ENCODE measurements at places on chromosomes 5 and 9. TPM values are rescaled to one million over a fixed set of nuclear protein-coding genes. Genes with fewer than 3 reads are reported as not detected.
A peak's percentile ranks its signal among the peaks of the same experiment; 100 is the strongest.

GRCh38 chr5:178555771-178556211 is 34.4 kb downstream of the COL23A1 start:
- H3K36me3 ChIP-seq: no peaks in the 10 kb centered on the region
- H3K27ac ChIP-seq: no peak overlapping the region
- no peak for DNase-seq
- no peak overlapping the region for H3K4me3 ChIP-seq
- no peaks in the 10 kb centered on the region for H3K4me1 ChIP-seq

- no peak overlapping the region for H3K4me3 ChIP-seq
- no peak for DNase-seq
- H3K27ac ChIP-seq: no peak overlapping the region
- no peaks in the 10 kb centered on the region for H3K4me1 ChIP-seq
These were observed 133.0 kb downstream of the WNK2 start for GRCh38 chr9:93316726-93317494.

DNA sequence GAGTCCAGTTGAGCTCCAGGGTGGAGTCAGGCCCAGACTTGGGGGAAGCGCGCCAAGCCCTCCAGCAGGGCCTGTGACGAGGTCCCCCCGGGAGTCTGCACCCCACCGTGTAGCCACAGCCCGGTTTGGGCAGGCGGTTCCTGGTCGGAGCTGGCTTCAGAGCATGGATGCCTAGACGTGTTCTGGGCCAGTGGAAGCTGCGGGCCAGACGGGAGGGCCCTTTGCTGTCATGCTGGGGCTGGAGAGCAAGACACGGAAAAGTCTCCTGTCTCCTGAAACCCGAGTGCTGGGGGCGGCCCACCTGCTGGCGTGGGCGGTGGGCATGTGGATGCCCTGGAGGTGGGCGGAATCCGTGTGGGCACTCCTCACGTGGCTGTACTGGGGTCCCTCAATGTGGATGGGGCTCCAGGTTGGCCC is 1.9 kb downstream of the GPSM1 start:
- H3K27ac ChIP-seq: no peak overlapping the region
- no peak for DNase-seq
- H3K4me3 ChIP-seq: no peak overlapping the region
- no peaks in the 10 kb centered on the region for H3K36me3 ChIP-seq

GRCh38 chr5:114839360-114839759 is 330.3 kb downstream of the TRIM36 start:
- no peak overlapping the region for H3K4me3 ChIP-seq
- no peaks in the 10 kb centered on the region for H3K4me1 ChIP-seq
- DNase-seq: no peak

DNA sequence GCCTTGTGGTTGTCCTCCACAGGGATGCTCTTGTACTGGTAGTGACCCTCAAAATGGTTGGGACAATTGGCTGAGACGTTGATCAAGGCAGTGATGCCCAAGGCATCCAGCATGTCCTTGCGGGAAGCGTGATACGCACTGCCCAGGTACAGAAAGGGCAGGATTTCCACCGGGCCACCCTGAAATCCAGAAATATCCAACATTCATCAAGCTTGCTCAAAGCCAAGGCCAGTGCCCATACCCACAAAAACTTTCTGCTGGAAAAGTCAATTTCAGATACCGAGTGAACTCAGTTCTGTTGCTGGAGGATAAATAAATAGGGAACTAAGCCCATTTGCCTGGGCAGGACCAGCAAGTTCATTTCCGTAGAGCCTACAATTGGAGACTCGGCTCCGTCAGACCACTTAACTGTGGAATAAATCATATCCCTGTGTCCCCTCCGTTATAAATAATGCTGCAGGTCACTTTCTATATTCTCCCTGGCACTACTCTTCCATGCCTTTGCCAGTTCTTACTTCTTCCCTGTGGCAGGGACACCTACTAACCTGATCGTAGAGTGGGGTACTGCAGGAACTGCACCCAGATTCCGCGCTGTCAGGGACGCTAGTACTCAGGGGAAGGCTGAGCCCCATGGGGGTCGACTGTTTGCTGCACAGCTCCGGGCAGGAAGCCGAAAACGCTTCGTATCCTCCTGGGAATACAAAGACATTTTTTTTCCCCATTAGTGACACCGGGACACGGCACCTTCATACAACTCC is 1.2 kb downstream of the DUSP1 start:
- H3K27me3 ChIP-seq: no peaks in the 10 kb centered on the region
- H3K36me3 ChIP-seq: no peaks in the 10 kb centered on the region
- H3K27ac ChIP-seq: peak overlapping the region; percentile 99
- peak overlapping the region; percentile 72 for H3K4me3 ChIP-seq

GRCh38 chr5:171484460-171484899 is 65.0 kb downstream of the FGF18 start:
- no peaks in the 10 kb centered on the region for H3K36me3 ChIP-seq
- no peak overlapping the region for H3K27ac ChIP-seq
- H3K4me1 ChIP-seq: no peaks in the 10 kb centered on the region
- peak; percentile 33 for DNase-seq
- no peak overlapping the region for H3K4me3 ChIP-seq

DNA sequence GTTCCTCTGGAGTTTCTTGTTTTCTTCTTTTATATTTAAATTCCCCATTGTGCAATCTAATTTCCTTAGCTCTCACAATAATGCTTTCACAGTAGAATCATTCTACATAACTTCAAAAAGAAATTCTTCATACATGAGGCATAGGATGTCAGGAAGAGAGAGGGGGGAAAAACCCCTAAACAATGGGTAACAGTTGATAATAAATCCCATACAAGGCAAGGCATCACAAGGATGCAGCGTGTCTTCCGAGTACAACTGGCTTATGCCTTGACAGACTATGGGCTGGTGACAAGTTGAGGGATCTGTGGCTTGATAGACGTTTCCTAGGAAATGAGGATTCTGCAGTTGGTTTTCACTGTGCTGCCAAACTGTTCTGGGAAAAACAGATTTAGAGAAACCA is 247.4 kb downstream of the ARL15 start:
- no peak overlapping the region for H3K27ac ChIP-seq
- DNase-seq: no peak
- H3K36me3 ChIP-seq: no peaks in the 10 kb centered on the region
- H3K4me1 ChIP-seq: no peaks in the 10 kb centered on the region
- no peak overlapping the region for H3K4me3 ChIP-seq

The PLPP7 gene
- polyA plus RNA-seq: 4.8 TPM

The PHAX gene
- polyA plus RNA-seq: 10.8 TPM

DNA sequence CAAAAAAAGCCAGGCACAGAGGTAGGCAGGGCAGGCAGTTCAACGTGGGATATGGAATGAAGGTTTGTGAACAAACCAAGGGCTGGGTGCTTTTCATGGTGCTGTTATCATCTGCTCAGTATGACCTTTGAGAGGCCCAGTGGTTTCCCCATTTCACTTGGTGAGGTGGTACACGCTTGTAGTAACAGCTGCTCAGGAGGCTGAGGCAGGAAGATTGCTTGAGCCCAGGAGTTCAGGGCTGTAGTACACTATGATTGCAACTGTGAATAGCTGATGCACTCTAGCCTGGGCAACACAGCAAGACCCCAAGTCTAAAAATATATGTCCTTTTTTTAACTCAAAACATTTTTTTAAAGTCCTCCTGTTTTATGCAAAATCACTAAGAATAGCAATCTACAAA is 174.8 kb downstream of the ENC1 start:
- no peak overlapping the region for H3K4me3 ChIP-seq
- H3K4me1 ChIP-seq: no peaks in the 10 kb centered on the region
- H3K36me3 ChIP-seq: no peaks in the 10 kb centered on the region
- H3K27ac ChIP-seq: no peak overlapping the region
- DNase-seq: no peak

- no peak overlapping the region for H3K4me3 ChIP-seq
- H3K27ac ChIP-seq: no peak overlapping the region
- H3K36me3 ChIP-seq: no peaks in the 10 kb centered on the region
- H3K27me3 ChIP-seq: no peaks in the 10 kb centered on the region
- no peaks in the 10 kb centered on the region for H3K4me1 ChIP-seq
These were observed 245.7 kb upstream of the SLC30A5 start for GRCh38 chr5:68848091-68848490.

DNA sequence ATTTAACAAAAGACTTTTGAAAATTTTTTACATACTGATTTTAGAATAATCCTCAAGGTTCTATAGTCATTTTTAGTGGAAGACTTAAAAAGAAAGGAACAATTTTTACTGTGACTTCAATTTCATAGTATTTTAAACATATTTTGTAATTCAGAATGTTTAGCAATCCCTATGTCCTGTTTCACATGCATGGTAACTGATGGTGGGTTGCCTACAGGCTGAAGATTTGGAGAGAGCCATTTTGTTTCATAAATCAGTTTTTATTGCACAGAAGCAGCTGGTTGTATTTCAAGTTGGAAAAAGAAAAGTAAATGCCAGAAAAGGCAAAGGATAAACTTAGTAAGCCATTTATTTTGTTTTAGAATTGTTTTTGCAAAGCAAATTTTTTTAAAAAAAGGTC is 24.0 kb downstream of the STARD4 start:
- H3K36me3 ChIP-seq: no peaks in the 10 kb centered on the region
- no peak overlapping the region for H3K4me3 ChIP-seq
- DNase-seq: no peak
- H3K27ac ChIP-seq: no peak overlapping the region
- H3K4me1 ChIP-seq: peaks cover 1% of the 10 kb centered on the region

GRCh38 chr5:169029037-169029436 is 271.9 kb downstream of the SLIT3 start:
- no peaks in the 10 kb centered on the region for H3K4me1 ChIP-seq
- no peak overlapping the region for H3K27ac ChIP-seq
- H3K27me3 ChIP-seq: no peaks in the 10 kb centered on the region

The PRELID2 gene
- polyA plus RNA-seq: 2.5 TPM

The SPINK13 gene
- polyA plus RNA-seq: 2.1 TPM

The DMRTA1 gene
- polyA plus RNA-seq: 0.03 TPM

The PCDHA12 gene
- 0.17 TPM for polyA plus RNA-seq

The CDH12 gene
- 1.4 TPM for polyA plus RNA-seq

DNA sequence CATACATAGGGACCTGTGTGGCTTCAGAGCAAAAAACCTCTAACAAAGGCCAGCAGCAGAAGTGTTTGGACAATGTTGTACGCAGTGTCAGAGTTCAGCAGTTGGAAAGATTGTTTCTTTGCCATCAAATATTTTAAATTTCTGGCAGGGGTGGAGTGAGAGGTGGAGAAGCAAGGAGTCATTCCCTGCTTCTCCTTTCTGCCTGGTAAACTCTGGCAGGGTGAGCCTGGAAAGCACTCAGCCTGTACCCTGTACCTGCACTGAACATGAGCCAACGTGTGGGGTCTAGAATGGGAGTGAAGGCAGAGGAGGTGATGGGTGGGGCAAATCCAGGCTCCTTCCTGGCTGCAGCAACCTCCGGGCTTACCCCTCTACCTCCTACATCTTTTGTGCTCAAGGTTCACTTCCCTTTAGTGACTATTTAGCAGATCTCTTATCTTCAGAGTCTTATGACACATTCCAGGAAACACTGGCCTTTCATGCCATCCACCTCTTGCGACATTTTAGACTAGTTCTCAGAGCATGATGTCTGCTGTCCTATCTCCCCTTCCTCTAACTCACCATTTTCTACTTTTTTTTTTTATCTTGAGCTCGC is 445.0 kb upstream of the PIK3R1 start:
- no peaks in the 10 kb centered on the region for H3K36me3 ChIP-seq
- no peaks in the 10 kb centered on the region for H3K4me1 ChIP-seq
- H3K4me3 ChIP-seq: no peak overlapping the region

The RANBP17 gene
- polyA plus RNA-seq: 16.9 TPM

The GFPT2 gene
- polyA plus RNA-seq: 4.6 TPM

- H3K4me3 ChIP-seq: no peak overlapping the region
- no peaks in the 10 kb centered on the region for H3K27me3 ChIP-seq
- no peak overlapping the region for H3K27ac ChIP-seq
- H3K4me1 ChIP-seq: no peaks in the 10 kb centered on the region
- H3K36me3 ChIP-seq: no peaks in the 10 kb centered on the region
These were observed 98.5 kb downstream of the NR3C1 start for GRCh38 chr5:143304836-143305475.

The CYSRT1 gene
- 2.5 TPM for polyA plus RNA-seq

DNA sequence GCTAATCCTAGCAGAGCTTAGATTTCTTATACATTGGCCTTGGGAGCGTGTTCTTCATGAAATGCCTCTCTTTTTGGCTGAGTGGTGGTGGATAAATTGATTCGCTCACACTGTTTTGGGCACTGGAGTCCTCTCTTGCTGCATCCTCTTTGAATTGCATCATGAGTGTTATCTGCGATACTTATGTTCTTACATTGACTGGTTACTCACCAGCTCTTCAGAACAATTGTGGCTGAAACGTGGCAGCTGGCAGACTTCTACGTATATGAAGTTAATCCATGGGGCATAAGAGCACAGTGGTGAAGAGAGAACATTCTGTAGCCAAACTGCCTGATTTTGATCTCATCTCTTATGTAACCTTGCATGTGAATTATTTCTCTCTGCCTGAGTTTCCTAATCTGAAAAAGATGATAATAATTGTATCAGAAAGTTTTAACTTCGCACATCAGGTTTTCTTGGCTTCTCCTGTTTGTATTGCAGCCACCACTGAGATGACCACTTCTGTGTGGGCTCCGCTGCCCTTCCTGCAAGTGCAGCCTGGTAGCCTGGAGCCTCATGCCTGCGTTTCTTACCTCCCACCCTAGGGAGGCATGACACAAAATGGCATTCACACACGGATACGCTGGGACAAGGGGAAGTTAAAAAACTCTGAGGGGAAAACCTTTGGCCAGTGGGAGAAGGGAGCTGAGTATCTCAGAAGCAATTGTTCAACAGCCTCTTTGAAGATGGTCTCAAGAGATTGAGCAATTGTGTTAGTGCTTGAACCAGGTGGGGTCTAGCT is 295.2 kb downstream of the ARHGAP26 start:
- H3K27ac ChIP-seq: peak overlapping the region; percentile 74
- H3K4me1 ChIP-seq: peaks cover 47% of the 10 kb centered on the region
- H3K27me3 ChIP-seq: no peaks in the 10 kb centered on the region
- no peak overlapping the region for H3K4me3 ChIP-seq
- H3K36me3 ChIP-seq: no peaks in the 10 kb centered on the region
- no peak for DNase-seq

DNA sequence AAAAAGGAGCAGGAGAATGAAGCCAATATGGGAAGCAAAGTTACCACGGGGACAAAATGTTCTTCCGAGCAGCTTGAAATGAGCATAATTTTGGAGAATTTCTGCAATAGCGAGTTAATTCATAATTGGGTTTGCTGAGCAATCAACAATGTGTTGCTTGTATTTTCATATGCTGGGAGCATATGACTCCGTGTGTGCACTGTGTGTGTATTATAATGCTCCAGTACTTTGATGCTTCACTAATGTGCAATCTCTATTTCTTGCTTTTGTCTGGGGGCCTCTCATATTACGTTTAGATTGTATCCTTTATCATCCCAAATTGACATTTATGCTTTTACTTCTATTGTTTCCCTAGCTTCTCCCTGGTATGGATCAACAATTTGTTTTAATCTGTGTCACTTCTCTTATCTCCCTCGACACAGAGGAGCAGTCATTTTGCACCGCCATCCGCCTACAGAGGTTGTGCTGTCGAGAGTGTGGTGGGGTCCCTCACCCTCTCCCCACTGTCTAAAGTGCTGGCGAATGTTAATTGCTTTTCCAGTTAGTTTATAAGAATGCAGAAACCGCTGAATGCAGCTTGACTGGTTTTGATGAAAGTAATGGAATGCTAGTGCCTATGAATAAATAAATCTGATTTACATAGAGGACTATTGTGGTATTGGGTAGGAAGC is 372.5 kb upstream of the WWC1 start:
- no peak overlapping the region for H3K4me3 ChIP-seq
- no peak overlapping the region for H3K27ac ChIP-seq
- H3K36me3 ChIP-seq: no peaks in the 10 kb centered on the region
- no peak for DNase-seq
- no peaks in the 10 kb centered on the region for H3K27me3 ChIP-seq

The ARSB gene
- 1.9 TPM for polyA plus RNA-seq

- no peak overlapping the region for H3K4me3 ChIP-seq
- H3K27me3 ChIP-seq: no peaks in the 10 kb centered on the region
- H3K4me1 ChIP-seq: no peaks in the 10 kb centered on the region
- DNase-seq: no peak
- H3K36me3 ChIP-seq: no peaks in the 10 kb centered on the region
These were observed 211.9 kb upstream of the TRIM32 start for GRCh38 chr9:116475201-116475600.

All from adrenal gland (tissue), 19 donors.